ENCODE measurements at places on chromosomes 16 and 17.

DNA sequence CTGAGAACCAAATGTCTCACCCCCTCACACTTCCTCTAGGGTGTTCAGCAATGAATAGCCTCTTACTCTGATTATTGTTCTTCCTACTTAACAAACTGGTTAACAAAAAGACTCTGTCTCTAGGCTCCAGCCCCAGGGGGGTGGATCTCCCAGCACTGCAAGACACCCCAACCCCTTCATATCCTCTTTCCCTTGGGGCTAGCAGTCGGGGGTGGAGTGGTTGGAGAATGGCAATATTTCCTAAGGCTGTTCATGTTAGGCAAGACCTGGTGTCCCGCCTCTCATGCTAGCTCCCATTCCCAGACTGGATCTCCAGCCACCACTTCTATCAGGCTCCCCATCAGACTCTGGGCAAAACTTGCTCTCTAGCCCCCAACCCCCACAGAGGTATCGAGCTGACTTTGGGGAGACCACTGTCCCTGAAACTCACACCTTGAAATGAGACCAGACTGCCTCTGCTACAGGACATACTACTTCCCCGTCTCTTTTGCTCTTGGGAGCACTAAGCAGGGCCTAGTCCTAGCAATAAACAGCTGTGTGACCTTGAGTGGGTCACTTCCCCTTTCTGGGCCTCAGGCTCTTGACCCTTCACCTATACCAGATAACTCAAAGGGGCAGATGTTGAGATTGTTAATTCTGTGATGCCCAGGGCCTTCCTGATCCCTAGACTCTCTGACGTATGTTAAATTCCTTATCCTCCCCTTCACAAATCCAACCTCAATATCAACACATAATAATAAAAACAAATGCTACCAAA lies 2.4 kb downstream of the SLC25A35 start:
- DNase-seq = no peak

GRCh38 chr16:73616770-73617169 lies 568.8 kb upstream of the ZFHX3 start:
- DNase-seq = no peak

DNA sequence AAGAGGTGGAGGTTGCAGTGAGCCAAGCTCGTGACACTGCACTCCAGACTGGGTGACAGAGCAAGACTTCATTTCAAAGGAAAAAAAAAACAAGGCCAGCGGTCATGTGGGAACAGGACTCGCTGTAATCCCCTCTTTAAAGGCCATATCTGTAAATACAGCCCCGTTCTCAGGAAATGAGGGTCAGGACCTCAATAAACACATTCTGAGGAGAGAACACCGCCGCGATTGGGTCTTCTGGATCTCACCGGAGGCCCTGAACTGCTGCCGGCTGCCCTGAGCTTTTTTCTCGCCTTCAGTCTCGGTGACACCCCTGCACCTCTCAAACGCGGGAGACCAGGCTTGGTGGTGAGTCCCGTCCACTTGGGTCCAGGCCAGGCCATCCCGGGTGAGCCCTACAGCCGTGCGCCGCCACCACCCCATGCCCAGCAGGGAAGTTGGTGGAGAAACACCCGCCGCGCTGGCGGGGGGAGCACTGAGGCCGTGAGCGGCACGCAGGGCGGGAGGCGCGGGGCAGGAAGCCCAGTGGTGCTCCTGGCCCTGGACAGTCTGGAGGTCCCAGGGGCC lies 28.4 kb downstream of the SLC25A10 start:
- DNase-seq = peak; percentile 39

GRCh38 chr17:45172541-45173286 lies 11.0 kb downstream of the HEXIM2 start:
- peak; percentile 68 for DNase-seq

DNA sequence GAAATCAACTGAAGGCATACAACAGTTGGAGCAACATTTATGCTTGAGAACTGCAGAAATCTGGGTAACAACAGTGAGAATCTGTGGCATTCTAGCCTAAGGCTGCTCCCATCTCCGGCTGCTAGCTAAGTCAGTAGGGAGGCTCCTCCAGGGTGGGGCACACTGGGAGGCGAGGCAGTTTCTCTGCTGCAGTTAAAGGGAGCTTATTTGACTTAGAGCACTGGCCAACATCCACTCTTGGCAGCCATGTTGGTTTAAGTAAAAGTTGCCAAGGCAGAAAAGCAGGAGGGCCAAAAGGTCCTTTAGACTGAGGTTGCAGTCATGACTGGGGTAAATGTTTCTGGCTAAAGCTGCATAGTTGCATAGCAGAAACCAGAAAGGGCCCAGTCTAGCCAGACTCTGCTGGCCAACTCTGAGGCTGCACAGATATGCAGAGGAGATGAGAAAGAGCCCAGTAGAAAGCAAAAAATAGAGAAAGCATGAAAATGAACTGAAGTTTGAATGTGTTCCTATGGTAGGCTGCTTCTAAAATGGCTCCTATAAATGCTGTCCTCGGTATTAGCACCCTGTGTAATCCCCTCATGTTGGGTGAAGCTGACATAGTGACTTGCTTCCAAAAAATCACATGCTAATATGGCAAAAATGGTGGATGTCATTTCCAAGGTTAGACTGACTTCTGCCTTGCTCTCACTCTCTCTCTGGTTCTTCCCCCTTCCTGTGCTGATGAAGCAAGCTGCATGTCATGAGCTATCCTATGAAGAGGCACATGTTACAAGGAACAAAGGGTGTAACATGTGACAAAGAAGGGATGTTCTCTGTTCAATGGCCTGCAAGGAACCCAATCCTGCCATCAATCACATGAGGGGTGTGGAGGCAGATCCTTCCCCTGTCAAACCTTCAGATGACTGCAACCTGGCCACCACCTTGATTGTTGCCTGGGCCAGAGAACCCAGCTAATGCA lies 3.7 kb upstream of the C16orf78 start:
- DNase-seq = no peak

DNA sequence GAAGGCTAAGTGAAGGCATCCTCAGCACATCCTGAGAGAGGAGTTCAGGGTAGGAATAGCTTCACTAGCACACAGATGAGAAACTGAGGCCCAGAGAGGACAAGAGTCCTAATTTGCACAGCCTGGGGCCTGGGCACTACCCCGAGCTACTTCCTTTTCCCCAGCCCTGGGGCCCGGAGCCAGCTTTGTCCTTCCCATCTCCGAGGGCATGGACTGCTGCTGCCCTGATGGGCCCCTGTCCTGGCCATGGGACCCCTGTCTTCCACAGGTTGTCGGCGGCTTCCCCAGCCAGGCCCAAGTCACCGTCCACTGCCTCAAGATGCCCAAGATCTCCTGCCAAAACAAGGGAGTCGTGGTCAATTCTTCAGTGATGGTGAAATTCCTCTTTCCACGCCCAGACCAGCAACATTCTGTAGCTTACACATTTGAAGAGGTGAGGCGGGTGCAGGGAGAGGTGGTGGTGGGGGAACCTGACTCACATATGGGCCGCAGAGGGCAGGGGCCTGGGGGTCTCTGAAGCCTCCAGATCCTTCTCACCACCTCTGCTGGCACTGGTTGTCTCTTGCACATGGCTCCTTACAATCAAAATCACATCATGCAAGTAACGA lies 11.4 kb upstream of the NLRC5 start:
- DNase-seq = no peak

- peak; percentile 99 for DNase-seq
Measured at GRCh38 chr17:78140169-78141051, 5.8 kb upstream of the C17orf99 start.

DNA sequence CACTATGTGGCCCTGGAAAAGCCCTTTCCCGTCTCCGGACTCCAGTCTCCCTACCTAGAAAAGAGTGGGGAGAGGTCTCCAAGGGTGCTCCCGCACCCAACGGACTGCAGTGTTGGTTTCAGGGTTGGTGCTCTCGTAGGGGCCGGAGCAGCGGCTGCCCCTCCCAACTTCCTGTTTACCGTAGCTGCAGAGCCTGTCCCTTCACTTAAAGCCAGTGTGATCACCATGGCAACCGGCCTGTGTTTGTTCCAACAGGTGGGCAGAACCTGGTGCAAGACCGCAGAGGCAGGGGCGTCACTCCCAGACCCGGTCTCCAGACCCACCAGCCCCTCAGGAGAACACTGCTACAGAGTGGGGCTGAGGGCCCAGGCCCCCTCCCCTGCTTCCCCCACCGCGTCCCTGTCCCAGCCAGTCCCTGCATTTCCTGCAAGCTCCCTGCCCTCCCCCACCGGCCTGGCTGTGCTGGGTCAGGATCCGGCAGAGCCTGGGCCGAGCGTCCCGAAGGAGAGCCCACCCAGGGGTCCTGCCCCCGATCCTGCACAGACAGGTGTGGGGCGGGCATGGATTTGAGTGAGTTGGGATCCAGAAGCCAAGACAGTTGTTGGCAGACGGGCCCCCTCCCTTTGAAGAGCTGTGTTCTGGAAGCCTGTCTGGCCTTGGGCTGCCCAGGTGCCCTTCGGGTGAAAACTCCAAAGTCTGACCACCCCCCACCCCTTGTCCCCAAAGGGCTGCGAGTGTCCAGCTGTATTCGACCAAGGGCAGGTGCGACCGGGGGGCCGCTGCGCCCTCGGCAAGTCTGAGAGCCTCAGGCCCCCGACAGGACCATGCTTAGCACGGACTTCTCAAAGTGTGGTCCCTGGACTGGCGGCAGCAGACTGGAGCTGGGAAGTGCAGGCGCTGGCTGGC lies 1.5 kb upstream of the BAIAP3 start:
- peak; percentile 37 for DNase-seq

DNA sequence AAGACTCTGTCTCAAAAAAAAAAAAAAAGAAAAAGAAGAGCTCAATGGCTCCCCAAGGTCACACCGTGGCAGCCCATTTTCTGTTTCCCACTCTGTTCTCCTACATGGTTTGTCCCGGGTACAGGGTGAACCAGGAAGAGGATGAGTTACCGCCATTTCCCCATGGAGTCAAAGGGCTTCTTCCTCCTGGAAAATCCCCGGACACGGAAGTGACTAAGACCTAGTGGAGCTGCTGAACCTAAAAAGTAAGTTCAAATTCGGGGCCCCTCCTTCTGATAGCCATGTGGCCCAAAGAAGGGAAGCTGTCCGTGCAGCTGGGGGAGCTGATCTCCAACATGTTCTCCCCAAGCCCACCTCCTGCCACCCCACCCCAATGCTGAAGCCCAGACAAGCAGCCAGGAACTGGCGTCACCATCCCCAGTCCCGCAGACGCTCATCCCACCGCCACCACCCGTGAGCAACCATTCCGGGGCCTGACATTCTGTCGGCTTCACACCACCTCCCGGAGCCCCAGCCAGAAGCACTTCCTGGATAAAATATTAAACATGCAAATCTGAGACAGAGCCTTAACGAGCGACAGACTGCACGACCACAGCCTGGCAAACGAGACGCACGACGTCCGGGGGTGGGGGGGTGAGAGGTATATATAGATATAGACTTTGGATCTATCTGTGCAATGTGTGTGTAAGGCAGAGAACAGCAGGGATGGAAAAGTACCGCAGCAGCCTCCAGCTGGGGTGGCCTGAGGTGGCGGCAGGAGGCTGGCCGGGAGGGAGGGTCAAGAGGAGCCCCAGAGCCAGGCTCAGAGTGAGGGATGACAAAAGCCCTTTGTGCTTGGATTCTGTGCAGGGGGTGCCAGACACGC lies 17.6 kb downstream of the EPOP start:
- no peak for DNase-seq

GRCh38 chr16:74778646-74779045 lies 4.0 kb upstream of the FA2H start:
- DNase-seq = peak; percentile 11

GRCh38 chr16:2513405-2514332 lies at the start of gene ATP6V0C:
Gene ATP6V0C, plus strand, starts transcription at chr16:2513952. Its CDS starts 152 bp downstream, at chr16:2514104.
- peak; percentile 81 for DNase-seq

GRCh38 chr17:7840441-7840840 lies 6.4 kb downstream of the KDM6B start:
- DNase-seq = no peak

Measured in NCI-H774 (cell line).